ENCODE measurements at places on chromosomes 13 and 19.

DNA sequence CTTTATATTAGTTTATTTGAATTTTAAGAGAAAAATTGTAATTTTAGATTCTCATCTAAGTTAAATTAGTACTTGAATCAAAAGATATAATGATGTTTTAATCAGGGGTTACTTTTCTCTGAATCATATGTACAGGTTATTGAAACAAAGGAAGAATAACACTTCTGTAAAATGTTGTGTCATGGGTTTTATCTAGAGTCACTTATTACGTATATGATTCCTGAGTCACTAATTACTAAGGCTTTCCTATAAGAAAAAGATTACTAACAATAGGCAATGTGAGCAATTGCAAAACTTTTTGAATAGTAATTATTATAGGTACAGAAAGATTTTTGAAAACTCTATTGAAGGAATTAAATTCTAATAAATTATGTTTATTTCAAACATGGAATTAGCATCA is 99.2 kb upstream of the KLF5 start:
- no peak for DNase-seq

DNA sequence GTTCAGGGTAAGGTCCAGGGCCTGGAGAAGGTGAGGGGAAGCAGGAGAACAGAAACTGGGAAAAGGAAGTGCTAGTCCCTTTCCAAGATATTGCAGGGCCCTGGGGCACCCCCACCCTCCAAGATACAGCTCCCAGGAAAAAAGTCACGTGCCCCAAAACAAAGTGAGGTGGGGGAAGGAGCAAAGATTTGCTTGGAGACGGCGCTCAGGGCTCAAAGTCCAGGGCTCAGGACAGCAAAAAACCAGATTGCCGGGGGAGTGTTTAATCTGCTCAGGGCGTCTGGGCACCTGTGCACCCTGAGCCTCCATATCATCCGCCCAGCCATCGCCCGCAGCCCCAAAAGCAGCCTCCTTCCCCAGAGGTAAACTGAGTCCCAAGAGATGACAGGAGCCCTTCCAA is 6.3 kb downstream of the SMIM24 start:
- DNase-seq = no peak

DNA sequence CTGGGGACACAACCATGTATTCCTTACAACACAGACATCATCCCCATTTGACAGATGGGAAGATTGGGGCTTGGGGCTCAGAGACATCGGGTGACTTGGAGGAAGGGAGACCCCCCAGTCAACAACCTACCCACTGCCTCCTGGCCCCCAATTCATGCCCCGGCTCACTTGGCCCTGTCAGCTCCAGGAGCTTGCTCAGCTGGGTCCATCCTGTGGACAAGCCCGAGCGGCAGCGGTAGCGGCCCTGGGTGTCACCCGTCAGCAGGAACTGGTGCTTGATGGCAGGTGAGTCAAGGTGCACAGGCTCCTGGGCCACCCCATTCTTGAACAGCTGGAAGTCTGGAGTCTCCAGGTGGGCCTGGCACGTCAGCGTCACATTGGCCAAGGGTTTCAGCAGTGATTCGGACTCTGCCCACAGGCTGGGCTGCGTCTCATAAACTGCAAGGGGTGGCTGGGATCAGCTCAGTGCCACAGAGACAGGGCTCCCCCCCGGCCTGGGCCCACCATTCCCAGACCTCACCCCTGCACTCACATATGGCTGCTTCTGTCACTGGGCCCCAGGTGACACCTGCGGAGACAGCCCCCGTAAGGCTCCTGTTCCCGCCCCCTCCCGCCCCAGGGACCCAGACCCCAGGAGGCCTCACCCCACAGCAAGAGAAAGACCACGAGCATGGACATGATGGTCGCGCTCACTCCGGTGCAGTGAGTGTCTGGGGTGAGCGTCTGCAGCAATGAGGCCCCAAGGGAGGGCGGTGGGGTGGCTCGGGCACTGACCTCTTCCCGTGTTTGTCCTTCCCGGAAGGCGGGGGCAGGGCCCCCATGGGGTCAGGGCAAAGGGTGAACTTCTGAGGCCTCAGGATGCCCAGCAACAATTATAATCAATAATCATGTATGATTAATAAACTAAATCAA is at the start of gene A1BG:
TSS of gene A1BG (minus strand) at position 733 of the 912 bp plus-strand sequence. CDS start at position 678, 55 bp downstream.
- DNase-seq = no peak

- no peak for DNase-seq
Observed at GRCh38 chr13:53068585-53069520, 40.2 kb downstream of the OLFM4 start.

DNA sequence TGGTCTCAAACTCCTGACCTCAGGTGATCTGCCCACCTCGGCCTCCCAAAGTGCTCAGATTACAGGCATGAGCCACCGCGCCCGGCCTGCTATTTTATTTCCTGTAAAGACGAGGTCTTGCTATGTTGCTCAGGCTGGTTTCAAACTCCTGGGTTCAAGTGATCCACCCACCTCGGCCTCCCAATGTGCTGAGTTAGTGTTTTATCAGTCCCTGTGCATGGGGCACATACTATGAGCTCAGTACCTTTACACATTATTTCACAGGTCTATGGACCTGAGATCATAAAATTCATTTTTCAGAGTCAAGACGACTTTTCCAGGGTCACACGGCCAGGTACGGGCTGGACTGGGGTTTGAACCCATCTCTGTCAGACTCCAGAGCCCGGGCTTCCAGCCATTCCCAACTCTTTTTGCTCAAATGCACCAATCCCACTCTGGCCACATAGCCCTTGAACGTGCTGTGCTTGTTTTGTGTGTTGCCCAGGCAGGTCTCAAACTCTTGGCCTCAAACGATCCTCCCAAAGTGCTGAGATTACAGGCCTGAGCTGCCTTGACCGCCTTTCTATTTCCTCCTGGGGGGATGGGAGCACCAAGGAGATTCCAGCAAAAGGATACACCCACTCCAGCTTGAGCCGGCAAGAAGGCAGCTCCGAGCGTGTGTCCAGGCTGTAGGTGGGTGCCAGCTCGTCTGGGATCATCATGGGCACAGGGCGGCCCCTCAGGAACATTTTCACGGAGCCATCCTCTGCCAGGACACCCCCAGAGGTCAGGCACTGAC is 1.1 kb downstream of the EML2 start:
- DNase-seq = no peak
